ENCODE measurements at places on chromosomes 7 and 10. TPM values are rescaled to one million over a fixed set of nuclear protein-coding genes. Genes with fewer than 3 reads are reported as not detected.

- peak; percentile 84 for DNase-seq
These were observed 175.3 kb downstream of the MDFIC start for GRCh38 chr7:115097175-115097671.

Gene VENTX
- not detected for total RNA-seq

- DNase-seq, result no peak
These were observed 6.9 kb downstream of the PPIF start for GRCh38 chr10:79354141-79354540.

Gene MRLN
- not detected for total RNA-seq

GRCh38 chr10:111087968-111088505, 11.2 kb downstream of the ADRA2A start:
- no peak for DNase-seq

DNA sequence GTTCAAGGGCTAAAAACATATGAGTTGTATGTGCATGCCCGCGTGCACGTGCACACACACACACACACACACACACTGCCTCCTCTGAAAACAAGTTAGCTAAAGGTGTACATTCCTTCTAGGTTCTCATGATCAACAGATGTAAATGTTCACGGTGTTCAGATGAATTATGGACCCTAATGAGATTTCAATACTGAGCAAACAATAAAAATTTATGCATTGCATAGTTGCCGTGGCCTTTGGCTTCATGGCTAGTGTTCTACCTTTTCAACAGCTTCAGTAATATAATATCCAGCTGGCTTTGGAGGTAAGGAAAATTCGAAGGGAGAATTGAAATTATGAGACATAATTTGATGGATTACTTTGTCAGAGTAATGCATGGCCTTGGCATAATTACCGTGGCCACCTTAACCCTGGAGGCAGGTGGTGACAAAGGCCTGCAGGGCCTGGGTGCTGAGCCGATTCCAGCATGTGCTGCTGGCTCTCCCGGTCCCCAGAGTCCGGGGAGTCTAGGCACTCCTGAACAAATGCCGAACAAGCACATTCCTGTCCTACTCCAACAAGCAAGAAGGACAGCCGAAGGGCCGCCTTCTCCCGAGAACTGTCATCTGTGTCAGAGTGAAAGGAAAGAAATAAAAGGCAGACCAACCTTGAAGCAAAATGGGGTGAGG, 166.6 kb upstream of the TCF7L2 start:
- DNase-seq, result peak; percentile 38

Gene SGCE
- total RNA-seq, result 23.0 TPM

Gene TCAF2
- 2.3 TPM for total RNA-seq

DNA sequence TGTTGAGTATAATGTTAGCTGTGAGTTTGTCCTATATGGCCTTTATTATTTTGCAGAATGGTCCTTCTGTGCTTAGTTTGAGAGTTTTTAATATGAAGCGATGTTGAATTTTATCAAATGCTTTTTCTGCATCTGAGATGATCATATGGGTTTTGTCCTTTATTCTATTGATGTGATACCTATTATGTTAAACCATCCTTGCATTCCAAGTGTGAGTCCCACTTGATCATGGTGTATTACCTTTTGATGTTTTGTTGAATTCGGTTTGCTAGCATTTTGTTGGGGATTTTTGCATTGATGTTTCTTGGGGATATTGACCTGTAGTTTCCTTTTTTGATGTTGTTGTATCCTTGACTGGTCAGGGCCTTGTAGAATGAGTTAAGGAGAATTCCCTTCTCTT, 166.4 kb downstream of the MLLT10 start:
- no peak for DNase-seq
